Naive B cell (primary cell): ENCODE measurements at places on chromosomes 12 and 14.

GRCh38 chr12:116915326-116915725, 4.6 kb downstream of the FBXW8 start:
- peaks cover 53% of the 10 kb centered on the region for H3K4me1 ChIP-seq
- H3K4me3 ChIP-seq, result no peak overlapping the region
- DNase-seq, result no peak

DNA sequence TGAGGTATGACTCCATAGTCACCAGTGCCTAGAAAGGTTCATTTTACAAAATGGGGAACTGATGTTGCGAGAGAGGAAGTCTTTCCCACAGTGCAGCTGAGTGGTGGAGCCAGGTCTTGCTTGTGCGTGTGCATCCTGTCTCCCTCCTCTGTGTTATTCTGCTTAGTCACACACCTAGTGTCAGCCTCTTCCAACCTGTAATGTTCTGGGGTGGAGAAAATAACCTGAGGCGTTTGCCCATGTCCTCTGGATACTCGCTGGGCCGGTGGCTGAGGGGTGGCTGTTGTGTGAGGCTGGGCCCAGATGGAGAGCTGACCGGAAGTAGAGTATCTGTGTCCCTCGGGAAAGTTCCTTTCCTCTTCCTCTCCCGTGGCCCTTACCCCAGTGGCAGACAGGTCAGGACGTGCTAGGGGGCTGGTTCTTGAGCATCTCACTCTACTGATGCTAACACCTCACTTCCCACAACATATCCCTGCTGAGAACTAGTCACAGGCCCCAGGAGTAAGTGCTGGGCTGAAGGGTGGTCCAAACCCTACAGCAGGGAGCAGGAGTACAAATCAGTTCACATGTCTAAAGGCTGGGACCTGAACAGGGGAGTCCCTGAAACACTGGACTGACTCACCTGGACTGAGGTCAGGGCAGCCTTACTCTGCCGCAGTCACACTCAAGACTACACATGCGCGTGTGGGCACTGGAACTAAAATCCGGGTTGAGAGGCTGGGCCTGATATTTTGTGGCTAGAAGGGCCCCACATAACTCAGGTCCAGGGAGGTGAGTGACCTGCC, 7.0 kb downstream of the MLF2 start:
- peak overlapping the region; percentile 95 for H3K27ac ChIP-seq
- peak; percentile 63 for DNase-seq
- peaks cover 20% of the 10 kb centered on the region for H3K4me1 ChIP-seq
- H3K36me3 ChIP-seq, result peaks cover 5% of the 10 kb centered on the region
- peak overlapping the region; percentile 23 for H3K4me3 ChIP-seq

GRCh38 chr12:14260011-14260993, 105.2 kb upstream of the ATF7IP start:
- peak; percentile 44 for DNase-seq
- peak overlapping the region; percentile 72 for H3K4me3 ChIP-seq
- no peaks in the 10 kb centered on the region for H3K27me3 ChIP-seq
- H3K27ac ChIP-seq, result peak overlapping the region; percentile 94

DNA sequence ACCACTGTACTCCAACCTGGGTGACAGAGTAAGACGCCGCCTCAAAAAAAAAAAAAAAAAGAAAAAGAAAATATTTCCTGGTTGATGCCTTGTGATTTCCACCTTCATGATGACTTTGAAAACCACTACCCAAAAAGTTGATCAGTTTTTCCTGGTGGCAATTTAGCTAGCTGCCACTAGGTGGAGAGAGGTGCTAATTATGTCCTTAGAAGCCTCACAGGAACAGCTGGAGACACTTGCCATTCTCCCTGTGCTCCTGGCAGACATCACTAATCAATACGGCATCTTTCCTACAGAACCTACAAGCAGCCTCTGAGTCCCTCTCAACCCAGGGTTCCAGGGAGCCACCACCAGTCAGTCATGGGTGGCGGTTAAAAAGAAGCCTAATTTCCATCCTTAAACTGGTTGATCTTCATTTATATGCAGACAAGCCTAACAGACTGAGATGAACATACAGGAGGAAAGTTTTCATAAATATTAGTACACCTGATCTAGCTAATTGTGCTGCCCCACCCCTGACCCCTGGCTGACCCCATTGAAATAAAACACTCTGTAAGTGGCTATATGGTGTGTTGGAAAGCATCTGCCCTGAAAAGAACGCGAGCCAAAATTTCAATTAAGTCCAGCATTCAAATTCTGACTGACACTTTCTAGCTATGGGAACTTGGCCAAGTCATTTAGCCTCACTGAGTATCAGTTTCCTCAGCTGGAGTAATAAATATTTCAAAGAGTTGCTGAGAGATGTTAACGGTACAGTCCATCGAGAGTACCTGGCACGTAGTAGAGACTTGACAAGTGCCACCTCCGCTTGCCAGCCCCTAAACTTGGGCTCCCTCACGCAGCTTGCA, 6.2 kb upstream of the OAS1 start:
- no peak overlapping the region for H3K4me3 ChIP-seq
- H3K27ac ChIP-seq, result peak overlapping the region; percentile 47
- peak; percentile 25 for DNase-seq
- peaks cover 24% of the 10 kb centered on the region for H3K4me1 ChIP-seq

GRCh38 chr14:29815016-29815674, 112.5 kb downstream of the PRKD1 start:
- no peaks in the 10 kb centered on the region for H3K27me3 ChIP-seq
- no peaks in the 10 kb centered on the region for H3K36me3 ChIP-seq
- no peaks in the 10 kb centered on the region for H3K4me1 ChIP-seq
- no peak overlapping the region for H3K4me3 ChIP-seq

DNA sequence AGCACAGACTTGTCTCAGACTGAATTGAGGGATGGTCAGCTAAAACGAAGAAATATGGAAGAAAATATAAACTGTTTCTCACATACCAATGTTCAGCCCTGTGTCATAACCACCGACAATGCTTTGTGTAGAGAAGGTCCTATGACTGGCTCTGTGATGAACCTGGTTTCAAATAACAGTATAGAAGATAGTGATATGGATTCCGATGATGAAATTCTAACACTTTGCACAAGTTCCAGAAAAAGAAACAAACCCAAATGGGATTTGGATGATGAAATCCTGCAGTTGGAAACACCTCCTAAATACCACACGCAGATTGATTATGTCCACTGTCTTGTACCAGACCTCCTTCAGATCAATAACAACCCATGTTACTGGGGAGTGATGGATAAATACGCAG, 7.9 kb upstream of the MAPK1IP1L start:
- peaks cover 7% of the 10 kb centered on the region for H3K36me3 ChIP-seq
- no peaks in the 10 kb centered on the region for H3K27me3 ChIP-seq
- no peaks in the 10 kb centered on the region for H3K4me1 ChIP-seq
- no peak overlapping the region for H3K27ac ChIP-seq

DNA sequence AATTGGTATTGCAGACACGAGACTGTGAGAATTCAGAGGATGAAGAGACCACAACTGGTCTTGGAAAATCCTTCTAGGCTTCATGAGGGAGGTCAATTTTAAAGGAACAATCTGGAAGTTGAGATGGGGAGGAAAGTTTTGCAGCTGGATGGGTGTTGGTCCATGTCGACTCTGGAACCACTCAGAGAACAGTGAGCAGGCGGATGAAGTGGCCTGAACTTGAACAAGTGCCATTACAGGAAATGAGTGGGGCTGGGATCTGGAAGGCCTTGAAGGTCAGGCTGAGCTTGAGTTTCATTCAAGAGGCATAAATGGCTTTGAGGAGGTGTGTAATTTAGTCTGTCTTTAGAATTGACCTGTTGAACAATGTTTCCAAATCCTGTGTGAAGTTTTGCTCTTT, 140.9 kb downstream of the GALC start:
- DNase-seq, result no peak
- no peak overlapping the region for H3K4me3 ChIP-seq
- no peaks in the 10 kb centered on the region for H3K4me1 ChIP-seq
- no peaks in the 10 kb centered on the region for H3K27me3 ChIP-seq

- DNase-seq, result no peak
- no peaks in the 10 kb centered on the region for H3K27me3 ChIP-seq
- no peak overlapping the region for H3K27ac ChIP-seq
- no peak overlapping the region for H3K4me3 ChIP-seq
- no peaks in the 10 kb centered on the region for H3K36me3 ChIP-seq
Observed at GRCh38 chr12:12210983-12211382, 55.9 kb downstream of the LRP6 start.

- H3K36me3 ChIP-seq, result no peaks in the 10 kb centered on the region
- no peak overlapping the region for H3K4me3 ChIP-seq
- DNase-seq, result no peak
Observed at GRCh38 chr14:101507836-101508150, 53.5 kb upstream of the DIO3 start.

GRCh38 chr12:90630006-90630405, 325.0 kb downstream of the CCER1 start:
- no peaks in the 10 kb centered on the region for H3K4me1 ChIP-seq
- no peak for DNase-seq
- H3K4me3 ChIP-seq, result no peak overlapping the region
- H3K27me3 ChIP-seq, result no peaks in the 10 kb centered on the region

DNA sequence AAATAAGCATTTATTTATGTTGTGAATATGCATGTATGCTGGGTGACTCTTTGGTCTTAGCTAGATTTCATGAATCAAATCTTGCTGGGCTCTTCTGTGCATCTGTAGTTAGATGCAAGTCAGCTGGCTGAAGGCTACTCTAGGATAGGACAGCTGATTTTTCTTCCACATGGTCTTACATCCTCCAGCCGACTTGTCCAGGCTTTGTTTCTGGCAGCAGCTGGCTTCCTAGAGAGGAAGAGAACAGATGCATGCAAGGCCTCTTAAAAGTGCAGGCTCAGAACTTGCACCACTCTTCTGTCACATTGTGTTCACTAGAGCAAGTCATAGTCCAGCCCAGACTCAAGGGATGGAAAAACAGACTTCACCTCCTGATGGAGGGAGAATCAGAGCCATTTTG, 435.4 kb upstream of the STXBP6 start:
- no peak overlapping the region for H3K4me3 ChIP-seq
- no peaks in the 10 kb centered on the region for H3K27me3 ChIP-seq
- H3K4me1 ChIP-seq, result no peaks in the 10 kb centered on the region

DNA sequence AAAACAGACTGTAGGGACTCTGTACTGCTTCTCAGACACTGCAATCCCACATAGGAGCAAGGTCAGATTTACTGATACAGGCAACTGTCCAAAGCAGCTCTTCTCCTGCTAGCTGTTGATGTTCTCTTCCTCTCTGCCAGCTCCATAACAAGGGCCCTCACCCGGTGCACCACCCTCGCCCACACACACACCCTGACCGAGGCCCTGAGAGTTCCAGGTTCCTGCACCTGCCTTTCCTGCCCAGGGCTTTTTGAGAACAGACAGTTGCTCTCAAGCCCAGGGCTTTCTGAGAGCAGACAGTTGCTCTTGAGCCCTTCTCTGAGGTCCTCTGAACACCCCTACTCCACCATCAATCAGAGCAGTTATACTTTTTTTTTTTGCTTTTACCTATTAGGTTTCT, 233.8 kb upstream of the GARIN6 start:
- H3K27me3 ChIP-seq, result no peaks in the 10 kb centered on the region
- no peak for DNase-seq
- H3K36me3 ChIP-seq, result no peaks in the 10 kb centered on the region

GRCh38 chr12:124400124-124400523, 105.2 kb downstream of the RFLNA start:
- H3K4me1 ChIP-seq, result peaks cover 6% of the 10 kb centered on the region
- no peak for DNase-seq
- H3K36me3 ChIP-seq, result peaks cover 17% of the 10 kb centered on the region
- H3K27me3 ChIP-seq, result no peaks in the 10 kb centered on the region
- H3K27ac ChIP-seq, result no peak overlapping the region

DNA sequence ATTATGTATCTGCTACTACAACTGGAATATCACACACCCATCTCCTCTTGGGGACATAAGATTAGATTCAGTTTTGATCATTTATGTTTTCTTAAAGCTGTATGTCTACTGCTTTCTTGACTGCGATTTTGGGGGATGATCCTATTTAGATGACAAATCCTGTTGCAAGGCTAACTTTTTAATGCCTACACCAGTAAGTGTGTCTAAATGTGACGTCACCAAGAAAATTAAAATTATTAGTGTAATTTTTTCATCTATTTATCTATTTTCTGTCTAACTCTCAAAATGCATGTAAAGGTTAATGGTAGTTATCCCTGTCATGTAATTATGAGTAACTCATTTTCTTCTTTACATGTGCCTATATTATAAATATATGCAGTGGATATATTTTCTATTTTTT, 170.9 kb upstream of the PPFIA2 start:
- H3K27ac ChIP-seq, result no peak overlapping the region
- no peak overlapping the region for H3K4me3 ChIP-seq

DNA sequence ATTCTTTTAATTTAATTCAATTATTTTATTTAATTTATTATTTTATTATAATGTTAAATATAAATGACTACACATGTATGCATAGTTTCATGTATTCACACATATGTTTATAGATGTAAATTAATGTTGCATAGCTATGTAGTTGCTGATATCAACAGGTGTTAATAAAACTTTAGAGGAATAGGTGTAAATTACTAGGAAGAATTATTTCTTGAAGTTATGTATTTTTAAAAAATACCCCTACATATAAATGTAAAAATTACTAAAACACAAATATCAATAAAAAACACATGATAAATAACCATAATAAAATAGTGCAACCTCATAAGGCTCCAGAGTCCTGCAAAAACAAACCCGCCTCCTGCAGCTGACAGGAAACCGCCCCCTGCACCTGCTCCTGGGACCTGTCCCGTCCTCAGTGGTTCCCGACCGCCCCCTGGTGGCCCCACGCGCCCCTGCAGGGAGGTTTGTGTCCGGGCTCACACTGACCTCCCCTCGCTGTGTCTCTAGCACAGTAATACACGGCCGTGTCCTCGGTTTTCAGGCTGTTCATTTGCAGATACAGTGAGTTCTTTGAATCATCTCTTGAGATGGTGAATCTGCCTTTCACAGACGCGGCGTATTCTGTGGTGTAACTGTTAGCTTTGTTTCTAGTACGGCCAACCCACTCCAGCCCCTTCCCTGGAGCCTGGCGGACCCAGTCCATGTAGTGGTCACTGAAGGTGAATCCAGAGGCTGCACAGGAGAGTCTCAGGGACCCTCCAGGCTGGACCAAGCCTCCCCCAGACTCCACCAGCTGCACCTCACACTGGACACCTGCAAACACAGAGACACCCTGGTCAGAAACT, 1264.0 kb downstream of the TMEM121 start:
- no peaks in the 10 kb centered on the region for H3K27me3 ChIP-seq
- no peaks in the 10 kb centered on the region for H3K36me3 ChIP-seq
- DNase-seq, result peak; percentile 74
- no peak overlapping the region for H3K27ac ChIP-seq

- H3K4me3 ChIP-seq, result no peak overlapping the region
- no peaks in the 10 kb centered on the region for H3K36me3 ChIP-seq
- H3K27me3 ChIP-seq, result no peaks in the 10 kb centered on the region
- DNase-seq, result no peak
- H3K4me1 ChIP-seq, result peaks cover 20% of the 10 kb centered on the region
- no peak overlapping the region for H3K27ac ChIP-seq
Observed at GRCh38 chr14:59254911-59255545, 66.6 kb downstream of the DAAM1 start.
